ENCODE measurements at places on chromosomes 3 and 15. TPM values are rescaled to one million over a fixed set of nuclear protein-coding genes. Genes with fewer than 3 reads are reported as not detected.
A peak's percentile ranks its signal among the peaks of the same experiment; 100 is the strongest.

ADGRG7 gene
- total RNA-seq, result not detected

ZNF280D gene
- total RNA-seq, result 46.2 TPM

SLC12A8 gene
- total RNA-seq, result 11.8 TPM

GREM1 gene
- total RNA-seq, result 2.8 TPM

PARP15 gene
- total RNA-seq, result 9.7 TPM

TYRO3 gene
- total RNA-seq, result 22.6 TPM

DNA sequence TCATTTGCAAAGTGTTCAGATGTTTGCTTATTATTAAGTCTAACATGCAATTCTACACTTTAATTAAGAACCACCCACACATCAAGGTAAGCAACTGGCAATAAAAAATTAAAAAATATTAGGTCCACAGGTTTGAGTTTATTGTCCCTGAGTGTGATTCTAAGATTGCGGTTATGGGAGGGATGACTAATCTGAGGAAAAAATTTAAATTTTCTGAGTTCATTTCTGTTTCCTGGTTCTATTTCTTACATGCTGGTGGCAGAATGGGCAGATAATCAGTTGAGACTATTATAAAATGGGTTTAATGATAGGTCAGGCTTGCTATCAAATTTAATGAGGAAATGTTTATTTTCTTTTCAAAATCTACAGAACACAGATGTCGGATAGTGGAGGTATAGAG, 105.9 kb downstream of the TP63 start:
- no peak overlapping the region for H3K4me3 ChIP-seq
- no peaks in the 10 kb centered on the region for H3K27me3 ChIP-seq
- no peak for DNase-seq
- H3K27ac ChIP-seq, result no peak overlapping the region

DNA sequence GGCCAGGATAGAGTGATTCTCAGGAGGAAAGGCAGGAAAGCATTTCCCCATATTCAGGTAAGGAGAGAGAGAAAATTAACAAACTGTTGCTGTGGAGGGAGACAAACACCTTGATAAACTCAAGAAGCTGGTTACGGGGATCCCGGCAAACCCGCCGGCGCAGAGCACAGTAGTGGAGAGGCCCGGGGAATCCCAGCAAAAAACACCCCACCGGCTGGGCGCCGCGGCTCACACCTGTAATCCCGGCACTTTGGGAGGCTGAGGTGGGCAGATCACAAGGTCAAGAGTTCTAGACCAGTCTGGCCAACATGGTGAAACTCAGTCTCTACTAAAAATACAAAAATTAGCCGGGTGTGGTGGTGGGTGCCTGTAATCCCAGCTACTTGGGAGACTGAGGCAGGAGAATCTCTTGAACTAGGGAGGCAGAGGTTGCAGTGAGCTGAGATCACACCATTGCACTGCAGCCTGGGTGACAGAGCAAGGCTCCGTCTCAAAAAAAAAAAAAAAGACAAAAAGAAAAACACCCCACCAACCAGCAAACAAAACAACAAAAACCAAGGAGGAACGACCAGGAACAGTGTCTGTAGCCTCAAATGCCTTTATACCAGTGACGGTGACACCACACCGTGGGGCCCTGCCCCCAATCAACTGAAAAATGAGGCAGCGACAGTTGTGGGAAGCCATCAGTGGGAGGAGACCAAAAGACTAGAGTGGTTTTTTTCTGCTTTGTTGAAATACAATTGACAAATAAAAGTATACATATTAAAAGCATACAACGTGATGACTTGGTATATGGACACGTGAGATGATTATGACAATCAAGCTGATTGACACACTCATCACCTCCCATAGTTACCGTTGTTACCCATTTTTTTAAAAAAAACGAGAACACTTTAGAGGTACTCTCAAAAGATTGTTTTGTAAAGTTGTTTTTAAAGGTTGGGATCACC, 40.2 kb upstream of the IDH2 start:
- H3K27ac ChIP-seq, result no peak overlapping the region
- DNase-seq, result no peak
- H3K4me3 ChIP-seq, result no peak overlapping the region
- no peaks in the 10 kb centered on the region for H3K27me3 ChIP-seq
- no peaks in the 10 kb centered on the region for H3K36me3 ChIP-seq

DNA sequence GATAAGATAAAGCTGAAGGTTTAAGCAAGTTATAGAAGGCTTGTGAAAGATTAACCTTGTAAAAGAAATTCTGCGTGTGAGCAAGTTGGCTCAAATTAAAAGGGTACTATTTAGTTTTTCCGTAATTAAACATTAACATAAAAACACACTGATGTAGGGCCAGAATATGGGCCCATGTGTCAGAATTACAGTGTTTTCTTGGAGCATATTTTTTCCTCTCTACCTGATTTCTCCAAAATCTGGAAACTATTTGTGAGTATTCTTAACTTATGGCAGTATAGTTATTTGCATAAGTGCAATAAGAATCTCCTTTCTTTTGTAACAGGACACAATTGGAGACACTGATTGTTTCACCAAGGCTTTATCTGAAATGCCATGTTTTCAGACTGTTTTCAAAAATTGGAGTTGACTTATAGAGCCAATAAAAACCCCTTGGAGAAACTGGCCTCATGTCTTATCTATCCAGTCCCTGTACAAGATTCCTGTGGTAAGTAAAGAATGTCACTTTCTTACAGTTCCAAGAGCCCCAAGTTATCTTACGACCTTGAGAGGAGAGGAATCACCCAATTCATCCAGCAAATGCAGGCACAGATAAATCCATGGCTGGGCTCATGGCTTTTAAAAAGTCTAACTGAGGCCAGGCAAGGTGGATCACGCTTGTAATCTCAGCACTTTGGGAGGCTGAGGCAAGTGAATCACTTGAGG, 47.8 kb upstream of the P2RY1 start:
- H3K36me3 ChIP-seq, result no peaks in the 10 kb centered on the region
- no peak for DNase-seq
- no peaks in the 10 kb centered on the region for H3K27me3 ChIP-seq
- H3K27ac ChIP-seq, result no peak overlapping the region
- no peaks in the 10 kb centered on the region for H3K4me1 ChIP-seq

DNA sequence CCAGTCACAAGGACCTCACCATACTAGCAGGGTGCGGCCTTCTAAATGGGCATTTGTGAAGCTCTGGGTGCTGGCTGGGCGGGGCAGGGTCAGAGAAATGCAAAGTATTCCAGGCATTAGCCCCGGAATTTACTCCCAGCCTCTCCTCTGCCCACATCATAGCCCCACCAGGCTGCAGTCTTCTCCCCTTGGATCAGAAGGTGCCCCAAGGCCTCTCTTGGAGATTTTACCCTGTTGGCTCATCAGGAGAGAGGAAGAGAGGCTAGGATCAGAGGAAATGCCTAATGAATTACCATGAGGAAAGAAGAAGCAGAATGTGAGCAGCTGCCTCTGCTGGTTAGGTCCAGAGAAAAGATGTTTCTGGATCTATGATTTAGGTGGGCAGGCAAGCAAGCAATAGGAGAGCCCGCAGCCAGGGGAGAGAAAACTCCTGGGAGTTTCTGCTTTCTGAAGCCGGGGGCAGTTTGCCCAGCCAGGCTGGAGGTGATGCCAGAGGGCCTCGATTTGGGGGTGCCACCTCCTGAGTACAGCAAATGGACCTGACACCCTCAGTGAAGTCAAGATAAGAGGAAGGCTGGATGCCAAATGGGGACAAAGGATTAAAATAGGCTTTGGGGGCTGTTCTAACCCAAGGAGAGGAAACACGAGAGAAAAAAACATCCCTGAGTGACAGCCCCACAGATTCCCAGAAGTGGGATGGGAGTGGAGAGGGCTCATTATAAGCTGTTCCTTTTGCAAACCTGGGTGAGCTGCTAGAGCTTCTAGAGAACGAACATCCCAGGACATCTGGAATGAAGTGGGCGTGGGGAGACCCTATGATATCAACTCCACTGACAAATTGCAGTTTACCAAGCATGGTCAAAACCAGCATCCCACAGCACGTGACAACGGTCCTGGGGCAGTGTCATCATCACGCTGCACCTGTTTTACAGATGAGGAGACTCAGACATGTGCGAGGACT, 65.4 kb downstream of the BDH1 start:
- H3K36me3 ChIP-seq, result no peaks in the 10 kb centered on the region
- no peaks in the 10 kb centered on the region for H3K4me1 ChIP-seq
- no peak for DNase-seq
- no peaks in the 10 kb centered on the region for H3K27me3 ChIP-seq

- H3K27ac ChIP-seq, result peak overlapping the region; percentile 52
- peaks cover 26% of the 10 kb centered on the region for H3K4me1 ChIP-seq
- peaks cover 5% of the 10 kb centered on the region for H3K36me3 ChIP-seq
- no peak overlapping the region for H3K4me3 ChIP-seq
- no peaks in the 10 kb centered on the region for H3K27me3 ChIP-seq
- no peak for DNase-seq
These were observed 23.5 kb downstream of the CIAO2A start for GRCh38 chr15:64070106-64070505.

GRCh38 chr3:123749711-123750110, 134.4 kb downstream of the MYLK start:
- peak overlapping the region; percentile 48 for H3K27ac ChIP-seq
- H3K4me1 ChIP-seq, result peaks cover 32% of the 10 kb centered on the region
- H3K36me3 ChIP-seq, result no peaks in the 10 kb centered on the region

GRCh38 chr3:84209474-84209873, 749.3 kb upstream of the CADM2 start:
- H3K27me3 ChIP-seq, result no peaks in the 10 kb centered on the region
- H3K27ac ChIP-seq, result no peak overlapping the region
- H3K4me3 ChIP-seq, result no peak overlapping the region
- no peaks in the 10 kb centered on the region for H3K36me3 ChIP-seq

- no peak for DNase-seq
- H3K27me3 ChIP-seq, result no peaks in the 10 kb centered on the region
- H3K4me3 ChIP-seq, result no peak overlapping the region
- H3K27ac ChIP-seq, result no peak overlapping the region
- H3K4me1 ChIP-seq, result peaks cover 6% of the 10 kb centered on the region
These were observed 71.7 kb downstream of the IGF1R start for GRCh38 chr15:98720031-98720430.

DNA sequence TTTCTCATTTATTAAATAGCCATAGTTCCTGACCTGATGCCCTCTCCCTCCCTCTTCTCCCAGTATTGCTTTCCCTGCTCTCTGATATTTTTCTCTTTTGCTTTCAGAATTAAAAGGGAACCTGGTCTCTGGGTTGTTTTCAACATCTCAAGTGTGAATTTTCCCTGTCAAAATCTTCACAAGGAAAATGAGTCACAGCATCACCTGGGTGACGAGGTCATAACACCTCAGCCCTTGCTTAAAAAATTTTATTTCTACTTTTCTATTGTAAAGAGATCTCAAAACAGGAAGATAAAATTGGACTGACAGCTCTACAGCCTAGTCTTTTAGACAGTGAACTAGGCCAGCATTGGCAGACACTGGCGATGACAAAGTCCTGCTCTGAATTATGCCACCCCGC, 40.1 kb downstream of the GAP43 start:
- no peaks in the 10 kb centered on the region for H3K27me3 ChIP-seq
- H3K27ac ChIP-seq, result no peak overlapping the region
- DNase-seq, result no peak
- no peak overlapping the region for H3K4me3 ChIP-seq
- peaks cover 8% of the 10 kb centered on the region for H3K4me1 ChIP-seq

DNA sequence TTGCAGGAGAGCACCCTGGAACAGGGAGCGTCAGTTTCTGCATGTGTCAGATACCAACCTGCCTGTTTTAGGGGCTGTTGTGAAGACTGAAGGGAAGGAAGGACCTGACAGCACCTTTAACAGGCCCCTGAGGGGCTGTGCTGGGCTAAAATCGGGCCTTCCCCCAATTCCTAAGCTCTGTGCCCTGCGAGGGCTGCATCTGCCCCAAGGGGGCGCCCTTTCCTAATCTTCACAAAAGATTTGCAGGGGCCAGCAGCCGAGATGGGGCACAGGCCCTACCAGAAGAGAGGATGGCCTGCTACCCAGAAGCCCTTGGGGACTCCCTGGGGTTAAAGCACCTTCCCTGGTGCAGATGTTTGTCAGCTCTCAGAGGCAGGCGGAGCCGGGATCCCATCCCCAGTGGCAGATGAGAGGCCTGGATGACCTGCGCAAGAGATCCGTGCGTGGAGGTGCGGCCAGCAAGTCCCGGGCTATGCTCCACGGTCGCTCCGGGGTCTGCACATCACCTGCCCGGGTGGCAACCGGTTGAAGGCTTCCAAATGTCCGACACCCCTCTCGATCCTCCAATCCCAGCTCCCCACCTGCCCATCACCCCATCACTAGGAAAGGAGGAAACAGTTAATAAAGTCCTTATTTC, 53.6 kb downstream of the RHCG start:
- no peak overlapping the region for H3K27ac ChIP-seq
- no peaks in the 10 kb centered on the region for H3K36me3 ChIP-seq
- H3K4me3 ChIP-seq, result no peak overlapping the region
- no peaks in the 10 kb centered on the region for H3K4me1 ChIP-seq

DNA sequence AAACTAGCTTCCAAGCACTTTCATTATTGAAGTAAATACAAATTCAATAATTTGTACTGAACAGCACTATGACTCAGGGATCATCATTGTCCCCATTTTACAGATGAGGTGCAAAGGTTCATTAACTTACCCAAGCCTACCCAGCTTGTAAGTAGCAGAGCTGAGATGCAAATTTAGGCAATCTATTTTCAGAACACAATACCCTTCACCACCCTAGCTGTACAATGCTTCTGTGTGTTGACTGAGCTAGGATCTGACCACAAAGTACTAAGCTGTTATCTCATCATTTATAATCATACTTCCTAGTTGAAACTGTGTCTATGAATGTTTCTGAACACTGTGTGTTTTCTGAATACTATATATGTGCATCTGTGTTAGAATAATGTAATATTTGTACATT, 3.2 kb upstream of the ILDR1 start:
- no peaks in the 10 kb centered on the region for H3K27me3 ChIP-seq
- H3K27ac ChIP-seq, result no peak overlapping the region
- no peaks in the 10 kb centered on the region for H3K4me1 ChIP-seq
- no peak for DNase-seq
- no peak overlapping the region for H3K4me3 ChIP-seq

DNA sequence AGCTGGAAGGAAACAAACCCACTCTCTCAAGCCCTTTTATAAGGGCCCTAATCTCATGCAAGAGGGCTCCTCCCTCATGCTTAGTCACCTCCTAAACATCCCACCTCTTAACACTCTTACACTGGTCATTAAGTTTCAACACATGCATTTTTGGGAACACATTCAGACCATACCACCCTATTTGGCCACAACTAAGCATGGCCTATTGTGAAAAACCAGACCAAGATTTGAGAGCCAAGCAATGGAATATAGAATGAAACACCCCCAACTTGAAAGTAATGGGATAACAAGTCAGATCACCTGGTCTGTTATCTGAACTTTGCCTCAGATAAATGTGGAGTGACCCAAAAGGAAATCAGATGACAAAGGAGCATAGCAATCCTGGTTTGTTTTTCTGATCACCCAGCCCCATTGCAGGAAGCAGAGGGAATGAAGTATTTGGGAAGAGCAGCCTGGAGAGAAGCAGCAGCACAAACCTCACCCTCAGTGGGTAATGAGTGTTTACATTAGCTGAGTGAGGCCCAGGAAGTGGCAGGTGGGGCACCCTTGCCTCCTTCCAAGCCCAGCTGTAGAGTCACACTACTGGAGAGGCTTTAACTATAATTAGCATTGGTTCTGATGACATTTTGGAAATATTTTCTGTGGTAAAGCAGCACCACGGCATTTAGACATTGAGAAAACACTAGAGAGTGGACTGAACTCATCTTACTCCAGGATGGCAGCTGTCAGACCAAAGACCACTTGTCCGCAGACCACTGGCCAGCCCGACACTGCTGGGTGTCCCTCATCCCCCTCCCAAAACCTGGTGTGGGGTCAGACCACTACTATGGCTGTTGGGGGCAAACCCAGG, 48.8 kb upstream of the PRTG start:
- H3K36me3 ChIP-seq, result no peaks in the 10 kb centered on the region
- H3K27ac ChIP-seq, result peak overlapping the region; percentile 78
- DNase-seq, result peak; percentile 78

- H3K4me3 ChIP-seq, result no peak overlapping the region
- DNase-seq, result no peak
- H3K27ac ChIP-seq, result no peak overlapping the region
- H3K27me3 ChIP-seq, result no peaks in the 10 kb centered on the region
These were observed 52.2 kb downstream of the ANXA2 start for GRCh38 chr15:60345598-60345997.

All from upper lobe of right lung (tissue), 1 donor.